Upper lobe of right lung (tissue), 1 donor: ENCODE measurements at places on chromosomes 12 and 14. TPM values are rescaled to one million over a fixed set of nuclear protein-coding genes. Genes with fewer than 3 reads are reported as not detected.

The SLC6A15 gene
- not detected for total RNA-seq

DNA sequence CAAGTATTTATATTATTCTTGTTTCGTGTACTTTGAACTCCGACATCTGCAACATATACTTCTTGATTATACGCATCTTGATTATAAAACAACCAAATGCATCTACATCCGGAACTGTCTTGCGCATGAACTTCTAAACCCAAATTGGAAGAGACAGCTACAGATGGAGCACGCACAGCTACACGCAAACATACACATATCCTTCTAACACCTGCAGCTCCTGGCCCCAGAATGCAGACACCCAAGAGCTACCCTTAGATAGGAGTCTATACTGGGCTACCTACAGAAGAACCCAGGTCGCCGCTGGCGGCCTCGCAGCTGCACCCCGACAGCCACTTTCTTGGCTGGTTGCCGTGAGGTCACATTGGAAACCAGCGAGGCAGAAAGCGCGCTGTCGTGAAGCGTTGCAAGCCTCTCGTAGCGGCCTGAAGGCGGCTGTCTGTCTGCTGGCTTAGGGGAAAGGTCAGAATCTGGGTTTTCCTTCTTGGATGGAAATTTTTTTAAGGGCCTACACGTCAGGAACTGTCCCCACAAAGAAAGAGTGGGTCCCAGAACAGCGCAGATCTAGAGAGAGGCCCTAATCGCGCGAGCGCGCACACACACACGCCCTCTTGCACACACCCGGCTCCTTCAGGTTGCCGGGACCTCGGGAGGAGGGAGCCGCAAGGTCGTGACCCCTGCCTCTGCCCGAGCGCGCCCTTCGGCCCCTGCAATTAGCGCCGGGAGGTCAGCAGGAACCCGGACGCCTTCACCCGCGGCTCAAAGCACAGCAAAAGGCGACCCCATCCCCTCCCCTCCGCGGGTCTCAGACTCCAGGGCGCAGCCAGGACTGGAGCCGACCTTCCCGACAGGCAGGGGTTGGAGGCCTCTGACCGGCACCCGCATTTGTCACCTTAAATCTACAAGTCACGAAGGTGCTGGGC lies 17.0 kb downstream of the TBX3 start:
- H3K27me3 ChIP-seq = peaks cover 63% of the 10 kb centered on the region
- DNase-seq = no peak
- H3K4me1 ChIP-seq = peaks cover 9% of the 10 kb centered on the region
- no peak overlapping the region for H3K27ac ChIP-seq
- peaks cover 8% of the 10 kb centered on the region for H3K36me3 ChIP-seq
- no peak overlapping the region for H3K4me3 ChIP-seq

DNA sequence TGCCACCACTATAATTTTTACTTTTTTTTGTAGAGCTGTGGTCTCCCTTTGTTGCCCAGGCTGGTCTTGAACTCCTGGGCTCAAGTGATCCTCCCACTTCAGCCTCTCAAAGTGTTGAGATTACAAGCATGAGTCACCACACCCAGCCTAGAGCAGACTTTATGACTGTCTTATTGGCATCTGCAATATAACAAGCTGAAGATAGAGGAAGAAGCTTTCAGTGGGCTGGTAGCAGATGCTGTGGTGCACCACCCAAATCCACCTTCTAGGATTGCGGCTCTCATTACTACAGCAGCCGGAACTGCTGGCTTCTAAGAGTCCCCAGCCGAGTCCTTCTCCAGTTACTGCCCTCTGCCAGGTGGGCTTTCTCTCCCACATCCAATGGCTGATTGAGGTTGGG lies 7.6 kb upstream of the STK38L start:
- no peaks in the 10 kb centered on the region for H3K4me1 ChIP-seq
- no peak overlapping the region for H3K27ac ChIP-seq
- no peaks in the 10 kb centered on the region for H3K27me3 ChIP-seq
- no peak overlapping the region for H3K4me3 ChIP-seq
- no peaks in the 10 kb centered on the region for H3K36me3 ChIP-seq

- H3K4me1 ChIP-seq = no peaks in the 10 kb centered on the region
- no peak for DNase-seq
- no peaks in the 10 kb centered on the region for H3K36me3 ChIP-seq
- H3K4me3 ChIP-seq = no peak overlapping the region
- H3K27ac ChIP-seq = no peak overlapping the region
Measured at GRCh38 chr12:25424211-25424731, 128.8 kb downstream of the LMNTD1 start.

The OR4Q3 gene
- not detected for total RNA-seq

The NOS1 gene
- 4.9 TPM for total RNA-seq

DNA sequence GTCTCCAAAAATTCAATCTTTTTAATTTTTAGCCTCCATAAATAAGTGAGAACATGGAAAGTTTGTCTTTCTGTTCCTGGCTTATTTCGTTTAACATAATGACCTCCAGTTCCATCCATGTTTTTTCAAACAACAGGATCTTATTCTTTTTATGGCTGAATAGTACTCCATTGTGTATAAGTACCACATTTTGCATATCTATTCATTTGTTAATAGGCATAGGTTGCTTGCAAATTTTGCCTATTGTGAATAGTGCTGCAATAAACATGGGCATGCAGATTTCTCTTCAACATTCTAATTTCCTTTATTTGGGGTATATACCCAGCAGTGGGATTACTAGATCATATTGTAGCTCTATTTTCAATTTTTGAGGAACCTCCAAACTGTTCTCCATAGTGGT lies 16.1 kb upstream of the PAH start:
- H3K27ac ChIP-seq = no peak overlapping the region
- no peak for DNase-seq
- H3K36me3 ChIP-seq = no peaks in the 10 kb centered on the region
- no peaks in the 10 kb centered on the region for H3K4me1 ChIP-seq
- no peaks in the 10 kb centered on the region for H3K27me3 ChIP-seq

The SLC41A2 gene
- total RNA-seq = 28.6 TPM

GRCh38 chr14:92692822-92693226 lies 55.6 kb downstream of the LGMN start:
- H3K27me3 ChIP-seq = no peaks in the 10 kb centered on the region
- H3K4me1 ChIP-seq = peaks cover 19% of the 10 kb centered on the region
- peak overlapping the region; percentile 36 for H3K27ac ChIP-seq
- peaks cover 16% of the 10 kb centered on the region for H3K36me3 ChIP-seq
- no peak overlapping the region for H3K4me3 ChIP-seq
- DNase-seq = peak; percentile 89
